Hippocampal formation (tissue), 2 donors: ENCODE measurements at places on chromosomes 3 and 15.
A peak's percentile ranks its signal among the peaks of the same experiment; 100 is the strongest.

DNA sequence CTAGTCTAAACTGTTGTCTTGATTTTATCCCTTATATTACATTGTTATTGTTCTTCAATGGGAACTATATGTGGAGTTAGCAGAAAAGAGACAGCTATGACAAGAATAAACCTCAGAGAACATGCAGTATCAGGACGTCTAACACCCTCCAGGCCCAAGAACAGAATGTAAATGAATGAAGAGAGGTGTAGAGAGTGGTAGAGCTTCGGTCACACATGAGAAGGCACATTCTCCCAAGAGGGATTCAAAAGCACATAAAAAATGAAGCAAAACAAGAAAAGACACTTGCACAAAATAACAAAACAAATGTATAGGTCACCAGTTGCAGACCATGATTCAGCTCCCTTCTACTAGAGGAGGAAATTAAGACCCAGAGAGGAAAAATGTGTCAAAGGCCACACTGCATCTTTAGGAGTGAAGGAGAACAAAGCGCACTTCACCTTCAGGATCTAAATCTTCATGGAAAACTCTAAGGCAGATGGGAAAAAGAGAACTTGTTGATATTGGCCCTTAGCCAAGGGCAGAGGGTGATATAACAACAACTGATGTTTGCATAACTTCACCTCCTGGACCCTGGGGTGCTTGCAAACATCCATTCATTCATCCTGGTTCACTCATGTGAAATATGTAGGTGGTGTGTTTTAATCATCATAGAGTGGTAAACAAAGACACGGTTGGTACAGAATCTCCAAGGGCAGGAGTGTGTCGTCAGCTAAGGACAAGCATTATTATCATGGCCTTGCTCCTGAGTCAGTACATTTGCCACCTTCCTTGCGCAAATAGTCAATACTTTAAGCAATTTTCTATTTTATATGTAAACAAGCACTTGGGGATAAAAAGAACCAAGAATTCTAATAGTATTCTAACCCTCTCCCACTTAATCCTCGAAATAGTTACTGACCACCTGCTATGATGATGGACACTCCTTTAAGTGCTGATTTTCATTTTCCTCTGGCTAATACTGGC lies 8.8 kb downstream of the NEK10 start:
- DNase-seq, result no peak

- DNase-seq, result no peak
Measured at GRCh38 chr3:113084777-113085176, 94.0 kb downstream of the GTPBP8 start.

DNA sequence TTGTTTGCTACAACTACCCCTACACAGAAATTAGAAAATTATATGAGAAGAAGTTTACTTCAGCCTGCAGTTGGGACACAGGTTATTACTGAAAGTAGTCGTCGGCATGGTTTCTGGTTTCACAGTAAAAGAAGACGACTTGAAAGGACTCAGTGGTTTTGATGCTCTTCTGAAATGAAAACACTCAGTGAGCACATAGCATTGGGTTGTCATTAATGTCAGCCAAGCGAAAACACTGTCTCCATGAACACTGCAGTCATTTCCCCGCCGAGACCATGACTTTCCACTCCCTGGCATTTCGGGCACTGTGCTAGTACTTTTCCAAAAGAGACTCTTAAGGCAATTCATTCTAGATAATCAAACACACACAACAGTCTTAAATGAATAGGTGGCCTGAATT lies 69.2 kb upstream of the ICE2 start:
- no peak for DNase-seq

DNA sequence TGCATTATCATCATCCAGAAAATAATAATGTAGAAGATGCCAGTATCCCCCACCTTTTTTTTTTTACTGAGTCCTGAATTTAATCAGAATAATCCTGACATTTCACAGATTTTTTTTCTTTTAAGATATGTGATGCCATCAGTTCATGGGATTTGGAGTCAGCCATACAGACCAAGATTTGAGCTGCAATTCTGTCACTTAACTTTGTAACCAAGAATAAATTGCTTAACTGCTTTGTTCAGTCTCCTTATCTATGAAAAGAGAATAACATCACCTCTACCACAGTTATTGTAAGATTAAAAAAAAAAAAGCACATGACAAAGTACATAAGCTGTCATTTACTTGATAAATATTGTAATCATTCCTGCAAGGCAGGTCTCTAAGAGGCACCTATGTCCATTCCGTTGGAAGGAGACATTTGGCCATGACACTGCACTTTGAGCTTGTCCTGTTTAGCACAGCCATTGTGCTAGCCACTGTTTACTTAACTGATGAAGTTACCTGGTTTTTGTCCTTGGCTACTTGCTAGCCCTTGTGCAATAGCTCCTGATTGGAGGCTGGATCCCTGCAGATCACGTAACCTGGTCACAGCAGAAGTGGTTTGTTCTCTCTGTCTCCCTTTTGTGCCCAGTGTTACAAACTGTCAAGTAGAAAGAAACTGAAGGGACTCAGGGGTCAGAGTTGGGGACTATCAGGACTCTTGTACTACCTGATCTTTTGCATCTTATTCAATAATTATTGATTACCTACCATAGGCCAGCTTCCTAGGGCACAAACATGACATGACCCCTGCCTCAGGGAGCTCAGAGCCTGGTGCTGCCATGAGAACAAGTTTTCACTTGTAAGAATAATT lies 306.0 kb downstream of the WDR72 start:
- DNase-seq, result no peak

- peak; percentile 98 for DNase-seq
Measured at GRCh38 chr15:38072348-38073177, 138.1 kb downstream of the TMCO5A start.

- DNase-seq, result no peak
Measured at GRCh38 chr3:192929146-192929545, 11.5 kb upstream of the MB21D2 start.

DNA sequence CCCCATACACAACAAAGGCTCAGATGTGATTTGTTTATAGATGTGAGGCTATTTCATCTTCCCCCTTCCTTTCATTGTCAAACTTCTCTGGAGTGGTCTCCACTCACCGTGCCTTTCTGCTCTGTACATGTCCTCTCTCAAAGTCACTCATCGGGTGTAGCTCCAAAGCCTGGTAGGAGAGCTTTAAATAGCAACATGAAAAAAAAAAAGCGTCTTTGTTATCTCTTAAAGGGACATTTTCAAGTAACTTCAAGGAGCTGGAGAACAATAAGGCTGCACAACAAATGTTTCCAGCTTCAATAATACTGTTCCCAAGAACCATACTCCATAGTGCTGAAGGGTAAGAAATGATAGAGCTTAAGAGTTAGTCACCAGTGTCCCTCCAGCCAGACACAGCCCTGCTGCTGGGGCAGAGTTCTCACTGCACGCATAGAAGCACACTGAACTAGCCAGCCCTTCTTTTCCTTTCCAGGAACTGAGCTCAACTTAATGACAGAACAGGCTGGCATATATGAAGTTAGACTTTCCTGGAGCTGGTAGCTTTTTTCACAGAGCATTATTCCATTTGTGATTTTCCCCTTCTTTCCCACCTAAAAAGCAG lies 8.1 kb downstream of the FBXO40 start:
- no peak for DNase-seq
